ENCODE measurements at places on chromosomes 7 and 10.

GRCh38 chr10:120873741-120874140 is 22.6 kb downstream of the WDR11 start:
- H3K36me3 ChIP-seq: peaks cover 60% of the 10 kb centered on the region
- H3K4me1 ChIP-seq: no peaks in the 10 kb centered on the region
- no peak overlapping the region for H3K27ac ChIP-seq
- DNase-seq: no peak
- H3K27me3 ChIP-seq: no peaks in the 10 kb centered on the region

- H3K36me3 ChIP-seq: no peaks in the 10 kb centered on the region
- no peak for DNase-seq
- H3K27ac ChIP-seq: no peak overlapping the region
- no peak overlapping the region for H3K4me3 ChIP-seq
Observed at GRCh38 chr7:69682518-69682917, 84.2 kb downstream of the AUTS2 start.

GRCh38 chr7:83413424-83413823 is 235.5 kb downstream of the SEMA3E start:
- H3K4me1 ChIP-seq: peaks cover 21% of the 10 kb centered on the region
- no peaks in the 10 kb centered on the region for H3K27me3 ChIP-seq
- H3K27ac ChIP-seq: no peak overlapping the region

GRCh38 chr7:82760831-82761230 is 317.3 kb upstream of the CACNA2D1 start:
- H3K27ac ChIP-seq: no peak overlapping the region
- H3K27me3 ChIP-seq: no peaks in the 10 kb centered on the region
- H3K4me3 ChIP-seq: no peak overlapping the region
- DNase-seq: no peak
- H3K4me1 ChIP-seq: no peaks in the 10 kb centered on the region

Data from SJCRH30 (cell line).